ENCODE measurements at places on chromosomes 12 and 14. TPM values are rescaled to one million over a fixed set of nuclear protein-coding genes. Genes with fewer than 3 reads are reported as not detected.
A peak's percentile ranks its signal among the peaks of the same experiment; 100 is the strongest.

DNA sequence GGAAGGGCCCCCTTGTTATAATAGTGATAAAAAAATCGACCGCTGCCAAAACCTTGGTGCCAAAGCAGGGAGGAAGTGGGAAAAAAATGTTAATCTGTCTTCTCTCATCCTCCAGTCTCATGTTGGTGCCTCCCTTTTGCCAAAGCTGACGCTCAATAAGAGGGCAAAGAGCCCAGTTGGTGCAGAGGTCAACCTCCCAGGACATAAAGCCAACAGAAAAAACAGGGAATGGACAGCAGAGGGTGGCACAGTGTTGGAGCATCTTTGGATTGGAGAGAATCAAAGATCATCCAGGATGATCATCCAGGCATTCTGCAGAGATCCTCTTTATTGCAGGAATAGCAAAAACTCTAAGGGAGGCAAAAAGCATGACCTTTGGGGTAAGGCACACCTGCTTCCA lies 9.8 kb upstream of the TTC9 start:
- no peak for DNase-seq

GRCh38 chr14:20327005-20327869 lies 5.8 kb downstream of the CCNB1IP1 start:
- no peak for DNase-seq

DAD1 gene
- total RNA-seq, result 140 TPM

DNA sequence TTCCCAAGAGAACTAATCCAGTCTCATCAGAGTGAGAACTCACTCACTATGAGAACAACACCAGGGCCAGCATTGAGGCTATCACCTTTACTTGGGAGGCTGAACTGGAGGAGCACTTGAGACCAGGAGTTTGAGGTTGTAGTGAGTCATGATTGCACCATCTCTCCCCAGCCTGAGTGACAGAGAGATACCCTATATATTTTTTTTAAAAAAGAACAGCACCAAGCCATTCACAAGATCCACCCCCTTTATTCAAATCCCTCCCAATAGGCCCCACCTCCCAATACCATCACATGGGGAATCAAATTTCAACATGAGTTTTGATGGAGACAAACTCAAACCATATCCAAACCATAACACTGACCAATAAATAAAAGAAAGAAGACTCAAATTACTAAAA lies 3.7 kb upstream of the TMX1 start:
- no peak for DNase-seq

CNTN1 gene
- 1.3 TPM for total RNA-seq

GRCh38 chr12:120757226-120757742 lies 31.7 kb downstream of the ACADS start:
- no peak for DNase-seq

KRT5 gene
- total RNA-seq, result not detected

RPL10L gene
- 6.0 TPM for total RNA-seq

DNA sequence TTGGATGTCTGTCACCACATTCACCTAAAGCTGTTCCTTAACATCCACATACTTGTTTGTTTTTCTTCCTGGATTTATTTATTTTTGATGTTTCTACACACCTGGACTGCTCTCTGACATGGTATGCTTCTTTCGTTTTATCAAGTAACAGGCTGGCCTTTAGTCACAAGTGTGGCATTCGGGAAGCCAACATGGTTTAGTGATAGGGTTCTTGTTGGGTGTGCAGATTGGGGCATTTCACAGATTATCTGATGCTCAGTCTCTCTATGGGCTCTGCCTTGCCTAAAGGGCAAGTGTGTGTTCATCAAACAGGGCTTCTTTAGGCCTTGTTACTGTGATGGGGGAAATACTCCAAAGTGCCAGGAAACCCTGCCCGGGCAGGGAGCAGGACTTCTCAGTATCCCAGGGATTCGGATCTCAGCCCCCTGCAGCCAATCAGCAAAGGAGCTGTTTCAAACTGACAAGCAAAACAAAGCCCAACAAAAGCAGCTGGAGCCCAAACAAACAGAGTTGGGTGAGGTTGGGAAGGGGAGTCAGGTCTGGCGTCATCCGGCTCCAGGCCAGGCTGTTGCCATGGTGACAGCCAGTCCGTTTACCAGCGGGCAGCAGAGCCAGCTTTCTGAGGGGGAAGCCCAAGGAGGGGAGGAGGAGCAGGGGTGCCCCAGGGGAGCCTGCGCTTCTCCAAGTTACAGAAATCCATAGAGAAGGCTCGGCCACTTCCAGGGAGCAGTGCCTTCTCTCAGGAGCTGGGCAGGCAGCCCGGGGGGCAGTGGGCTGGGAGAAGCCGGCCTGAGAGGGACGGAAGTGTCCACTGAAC lies 31.9 kb downstream of the FOS start:
- peak; percentile 52 for DNase-seq
